ENCODE measurements at places on chromosomes 13 and 19.
A peak's percentile ranks its signal among the peaks of the same experiment; 100 is the strongest.

GRCh38 chr19:5355076-5355475 lies 14.5 kb upstream of the PTPRS start:
- no peak for DNase-seq

GRCh38 chr19:16888629-16889365 lies at the start of gene F2RL3:
TSS of gene F2RL3 (plus strand) at chr19:16888999. CDS start at chr19:16889190, 191 bp downstream.
- no peak for DNase-seq

DNA sequence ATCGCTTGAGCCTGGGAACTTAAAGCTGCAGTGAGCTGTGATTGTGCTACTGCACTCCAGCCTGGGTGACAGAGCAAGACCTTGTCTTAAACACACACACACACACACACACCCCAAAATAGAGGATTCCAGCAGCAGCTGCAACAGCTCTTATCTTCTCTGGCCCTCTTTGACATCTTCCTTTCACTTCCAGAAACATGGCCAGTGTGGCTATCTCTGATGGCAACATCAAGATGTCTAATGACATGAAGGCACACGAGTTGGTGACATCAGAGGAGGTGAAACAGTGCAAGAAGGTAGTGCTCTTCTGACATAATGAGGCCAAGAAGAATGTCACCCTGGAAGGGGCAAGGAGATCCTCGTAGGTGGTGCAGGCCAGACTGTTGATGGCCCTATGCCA lies 81.2 kb downstream of the TM9SF2 start:
- DNase-seq, result no peak

- DNase-seq, result no peak
Measured at GRCh38 chr19:52923778-52924593, 758 bp upstream of the ZNF888 start.

GRCh38 chr19:51501594-51502263 lies at the start of gene SIGLEC12:
TSS of gene SIGLEC12 (minus strand) at chr19:51501800. CDS start at chr19:51501733, 67 bp downstream.
- DNase-seq, result no peak

DNA sequence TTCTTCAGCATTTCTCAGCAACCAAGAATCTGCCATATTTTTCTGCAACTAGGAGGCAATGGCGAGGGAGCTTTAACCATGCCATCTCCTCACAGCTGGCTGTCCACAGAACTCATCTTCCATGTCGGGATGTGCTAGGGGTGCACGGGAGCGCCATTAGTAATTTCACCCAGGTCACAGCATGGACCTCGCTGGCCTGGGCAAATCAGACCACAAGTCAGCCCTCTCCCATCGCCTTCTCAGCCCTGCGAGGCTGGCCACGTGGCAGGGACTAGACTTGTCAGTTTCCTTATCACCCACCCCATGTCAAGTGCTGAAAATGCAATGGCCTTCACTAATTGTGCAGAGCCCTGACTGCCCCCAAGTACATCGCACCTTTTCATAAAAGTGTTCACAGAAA lies 15.7 kb downstream of the COL4A1 start:
- DNase-seq, result no peak

- DNase-seq, result no peak
Measured at GRCh38 chr13:111404746-111405145, 84.3 kb downstream of the TEX29 start.

DNA sequence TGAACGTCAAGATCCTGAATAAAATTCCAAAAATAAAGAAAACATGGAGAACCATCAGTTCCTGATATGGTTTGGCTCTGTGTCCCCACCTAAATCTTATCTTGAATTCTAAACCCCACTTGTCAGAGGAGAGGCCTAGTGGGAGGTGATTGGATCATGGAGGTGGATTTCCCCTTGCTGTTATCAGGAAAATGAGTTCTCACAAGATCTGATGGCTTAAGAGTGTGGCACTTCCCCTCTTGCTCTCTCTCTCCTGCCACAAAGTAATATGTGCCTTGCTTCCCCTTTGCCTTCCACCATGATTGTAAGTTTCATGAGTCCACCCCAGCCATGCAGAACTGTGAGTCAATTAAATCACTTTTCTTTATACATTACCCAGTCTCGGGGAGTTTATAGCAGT lies 827.4 kb downstream of the GPC5 start:
- no peak for DNase-seq

DNA sequence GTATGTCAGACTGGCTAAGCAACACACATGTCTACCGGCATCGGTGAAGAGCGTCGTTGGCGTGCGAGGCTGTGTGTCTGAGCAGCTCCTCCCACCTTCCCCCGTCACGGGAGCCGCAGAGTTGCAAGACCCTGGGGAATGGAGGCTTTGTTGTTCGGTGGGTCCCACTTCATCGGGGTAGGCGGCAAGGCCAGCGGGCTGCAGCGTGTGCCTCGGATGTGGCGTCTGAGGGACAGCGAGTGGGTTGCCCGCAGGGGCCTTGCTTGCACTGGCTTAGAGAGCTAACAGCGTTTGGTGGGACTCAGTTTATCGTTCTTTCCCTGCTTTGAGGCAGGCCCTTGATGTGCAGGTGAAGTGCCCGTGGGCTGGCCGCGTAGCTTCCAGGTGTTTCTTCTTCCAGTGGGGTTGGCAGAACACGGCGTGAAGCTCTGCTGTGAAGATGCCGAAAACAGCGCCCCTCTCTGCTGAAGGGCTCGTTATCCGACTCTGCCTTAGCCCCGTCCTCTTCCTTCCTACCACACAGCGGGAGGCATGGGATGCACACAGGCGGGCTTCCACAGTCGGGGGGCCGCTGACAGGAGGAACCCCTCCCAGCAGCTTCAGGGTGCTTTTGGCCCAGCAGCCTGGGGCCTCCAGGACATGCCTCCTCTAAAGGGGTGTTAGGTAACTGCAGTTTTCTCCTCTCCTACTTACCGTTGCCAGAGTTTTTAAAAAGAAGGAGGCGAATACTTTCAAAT lies 85.2 kb downstream of the ATP11A start:
- DNase-seq, result no peak

- peak; percentile 97 for DNase-seq
Measured at GRCh38 chr19:4182084-4182810, at the start of the genes ANKRD24 and SIRT6. TSS of gene ANKRD24 (plus strand) at chr19:4182689. CDS start at chr19:4186426, 3,737 bp downstream. TSS of gene SIRT6 (minus strand) at chr19:4182563. CDS start at chr19:4182539, 24 bp downstream.

DNA sequence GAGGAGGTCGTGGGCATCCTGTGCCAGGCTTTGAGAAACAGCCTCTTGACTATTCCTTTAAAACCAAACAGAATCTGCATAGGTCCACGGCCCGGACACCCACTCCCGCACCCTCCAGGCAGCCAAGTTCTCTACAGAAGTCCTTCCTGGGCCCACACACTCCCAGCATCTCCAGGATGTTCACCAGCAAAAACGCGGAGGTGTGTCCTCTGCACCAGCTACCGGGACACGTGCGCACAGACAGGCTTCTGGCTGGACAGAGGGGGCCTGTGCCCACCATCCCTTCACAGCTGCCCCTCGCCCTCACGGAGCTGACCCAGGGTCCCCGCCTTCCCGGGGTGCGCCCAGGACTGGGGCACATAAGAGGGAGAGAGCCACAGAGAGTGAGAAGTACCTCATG lies 44.2 kb downstream of the CEBPG start:
- no peak for DNase-seq

DNA sequence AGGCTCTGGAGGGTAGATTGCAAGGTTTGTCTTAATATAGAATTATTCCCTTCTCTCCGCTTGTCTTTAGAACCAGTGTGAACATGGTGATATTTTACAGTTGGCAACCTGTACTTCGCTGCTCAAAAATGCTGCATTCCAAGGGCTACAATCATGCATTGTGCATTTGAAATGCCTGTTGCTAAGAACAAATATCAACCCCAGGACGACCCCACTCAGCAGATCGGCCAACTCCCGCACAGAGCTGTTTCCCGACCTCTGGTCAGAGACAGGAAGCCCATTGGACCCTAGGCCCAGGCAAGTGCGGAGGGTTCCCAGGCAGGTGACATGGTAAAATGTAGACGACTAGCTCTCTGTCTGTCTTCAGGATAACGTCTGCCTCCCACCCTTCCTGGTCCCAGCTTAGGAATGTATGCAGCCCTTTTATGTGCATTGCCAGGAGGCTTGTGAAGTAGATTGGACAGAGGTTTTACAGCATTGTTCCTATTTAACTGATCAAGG lies 263.5 kb downstream of the FOXO1 start:
- DNase-seq, result no peak

GRCh38 chr19:821231-821824 lies 427 bp downstream of the PLPPR3 start:
- DNase-seq, result no peak

DNA sequence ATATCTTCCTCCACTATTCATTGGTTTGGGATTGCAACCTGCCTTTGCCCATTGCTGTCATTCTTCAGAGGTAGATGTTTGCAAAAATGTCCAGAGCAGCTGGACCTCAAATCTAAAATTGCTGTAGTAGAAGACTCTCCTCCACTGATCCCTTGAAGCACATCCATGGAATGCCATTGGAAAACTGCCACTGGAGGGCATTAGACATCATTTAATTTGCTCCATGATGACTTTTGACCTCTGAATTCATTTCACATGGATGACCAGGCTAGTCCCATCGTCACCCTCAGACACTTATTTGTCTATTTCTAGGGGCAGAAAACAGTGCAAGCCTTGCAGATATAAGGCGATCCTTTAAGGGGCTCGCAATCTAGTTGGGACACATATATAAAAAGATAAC lies 33.9 kb upstream of the FLT1 start:
- no peak for DNase-seq

DNA sequence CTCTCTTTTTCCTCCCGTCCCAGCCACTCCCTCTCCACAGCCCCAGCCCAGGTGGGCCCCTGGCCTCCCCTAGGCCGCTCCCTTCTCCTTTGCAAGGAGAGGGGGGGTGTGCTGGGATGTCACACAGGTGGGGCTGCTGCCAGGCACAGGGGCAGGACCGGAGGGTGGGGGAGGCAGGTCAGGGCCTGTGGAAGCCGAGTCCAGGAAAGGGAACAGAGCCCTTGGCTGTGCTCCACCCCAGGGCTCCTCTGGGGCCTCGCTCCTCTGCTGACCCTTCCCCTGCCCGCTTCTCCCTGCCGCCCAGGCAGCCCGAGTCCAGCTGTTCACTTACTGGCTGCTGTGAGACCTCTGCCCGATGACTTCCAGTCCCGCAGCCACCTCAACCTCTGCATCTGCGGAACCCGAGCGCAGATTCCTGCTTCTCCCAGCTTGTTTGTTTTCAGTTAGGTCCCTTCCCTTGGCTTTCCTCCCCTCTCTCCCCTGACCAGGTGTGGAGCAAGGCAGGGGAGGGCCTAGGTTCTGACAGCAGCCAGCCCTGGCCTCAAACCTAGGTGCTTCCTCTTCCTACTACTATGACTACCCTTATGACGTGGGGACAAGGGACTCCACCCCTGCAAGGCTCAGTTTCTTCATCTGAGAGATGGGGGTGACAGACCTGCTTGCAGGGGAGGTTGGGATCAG lies 850 bp upstream of the KLK11 start:
- no peak for DNase-seq

- DNase-seq, result no peak
Measured at GRCh38 chr13:110520431-110521295, 40.9 kb downstream of the RAB20 start.

DNA sequence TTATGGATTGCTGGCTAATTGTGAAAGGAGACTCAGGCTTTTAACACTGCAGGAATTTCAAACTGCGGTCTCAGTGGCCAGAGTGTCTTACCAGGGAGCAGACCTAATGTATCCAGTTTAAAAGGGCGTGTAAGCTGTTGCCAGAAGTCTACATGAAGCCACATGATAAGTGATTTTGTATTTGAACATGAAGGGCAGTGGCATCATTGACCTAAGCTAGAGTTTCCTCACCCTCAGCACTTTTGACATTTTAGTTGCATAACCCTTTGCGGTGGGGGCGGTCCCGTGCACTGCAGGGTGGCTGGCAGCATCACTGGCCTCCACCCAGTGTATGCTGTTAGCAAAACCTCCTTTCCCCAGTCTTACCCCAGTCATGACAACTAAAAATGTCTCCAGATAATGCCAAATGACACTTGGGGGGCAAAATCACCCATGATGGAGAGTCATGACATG lies 23.7 kb upstream of the GPR18 start:
- DNase-seq, result no peak

DNA sequence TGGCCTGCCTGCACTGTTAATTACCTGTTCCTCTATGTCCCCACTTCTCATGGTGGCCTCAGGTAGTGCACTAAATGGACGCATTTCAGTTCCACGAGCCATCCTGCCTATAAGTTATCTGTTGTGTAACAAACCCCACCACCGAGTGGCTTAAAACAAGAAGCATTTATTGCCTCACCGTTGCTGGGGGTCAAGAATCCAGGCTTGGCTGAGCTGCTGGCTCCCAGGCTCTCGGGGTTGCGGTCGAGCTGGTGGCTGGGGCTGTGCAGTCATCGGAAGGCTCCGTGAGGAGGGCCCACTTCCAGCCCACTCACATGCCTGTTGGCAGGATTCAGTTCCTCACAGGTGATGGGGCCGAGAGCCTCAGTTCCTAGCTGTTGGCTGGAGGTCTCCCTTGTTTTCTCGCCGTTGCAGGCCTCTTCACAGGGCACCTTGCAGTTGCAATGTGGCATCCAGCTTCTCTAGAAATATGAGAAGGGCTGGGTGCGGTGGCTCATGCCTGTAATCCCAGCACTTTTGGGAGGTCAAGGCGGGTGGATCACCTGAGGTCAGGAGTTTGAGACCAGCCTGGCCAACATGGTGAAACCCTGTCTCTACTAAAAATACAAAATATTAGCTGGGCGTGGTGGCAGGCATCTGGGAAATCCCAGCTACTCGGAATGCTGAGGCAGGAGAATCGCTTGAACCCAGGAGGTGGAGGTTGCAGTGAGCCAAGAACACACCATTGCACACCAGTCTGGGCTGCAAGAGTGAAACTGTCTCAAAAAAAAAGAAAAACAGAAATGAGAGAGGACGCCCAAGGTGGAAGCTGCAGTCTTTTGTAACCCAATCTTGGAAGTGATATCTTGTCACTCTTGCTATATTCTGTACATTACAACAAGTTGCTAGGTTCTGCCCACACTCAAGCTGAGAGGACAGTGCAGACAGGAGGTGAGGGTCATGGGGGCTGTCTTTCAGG lies 6.5 kb upstream of the PTOV1 start:
- DNase-seq, result no peak

GRCh38 chr13:107217251-107217650 lies 649.3 kb upstream of the ARGLU1 start:
- DNase-seq, result no peak

GRCh38 chr19:48660852-48661710 lies 11.7 kb downstream of the NTN5 start:
- peak; percentile 89 for DNase-seq

DNA sequence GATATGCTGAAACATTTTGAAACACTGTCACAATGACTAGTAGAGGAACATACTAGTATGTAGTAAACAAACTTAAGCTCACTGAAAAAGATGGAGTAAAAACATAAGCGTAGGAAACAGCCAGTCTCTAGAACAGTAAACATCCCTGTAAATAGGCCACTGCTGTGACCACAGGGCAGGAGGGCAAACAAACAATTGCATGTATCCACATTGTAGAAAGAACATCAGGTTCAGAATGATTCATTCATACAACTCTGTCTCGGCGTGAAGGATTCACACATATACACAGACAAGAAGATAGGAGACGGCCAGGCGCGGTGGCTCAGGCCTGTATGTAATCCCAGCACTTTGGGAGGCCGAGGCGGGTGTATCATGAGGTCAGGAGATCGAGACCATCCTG lies 390.1 kb downstream of the IRS2 start:
- DNase-seq, result no peak
